ENCODE measurements at places on chromosomes 1 and 21.

DNA sequence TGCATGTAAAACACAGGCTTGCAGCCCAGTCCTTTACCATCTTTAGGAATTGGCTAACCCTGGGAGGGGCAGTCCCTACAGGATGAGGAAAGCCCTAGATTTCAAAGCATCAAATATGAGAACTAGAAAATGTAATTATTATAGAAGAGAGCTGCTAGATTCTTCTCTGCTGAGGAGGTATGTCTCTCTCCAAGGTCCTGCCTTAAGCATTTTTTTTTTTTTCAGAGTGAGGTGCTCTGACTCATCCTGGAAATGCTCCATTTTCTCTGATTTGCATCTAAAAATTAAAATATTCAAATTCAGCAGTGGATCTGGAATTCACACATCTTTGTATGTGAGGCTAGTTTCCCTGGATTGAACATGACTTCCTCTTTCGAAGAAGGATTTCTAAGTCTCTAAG lies 149.8 kb downstream of the ZNF648 start:
- DNase-seq = no peak

DNA sequence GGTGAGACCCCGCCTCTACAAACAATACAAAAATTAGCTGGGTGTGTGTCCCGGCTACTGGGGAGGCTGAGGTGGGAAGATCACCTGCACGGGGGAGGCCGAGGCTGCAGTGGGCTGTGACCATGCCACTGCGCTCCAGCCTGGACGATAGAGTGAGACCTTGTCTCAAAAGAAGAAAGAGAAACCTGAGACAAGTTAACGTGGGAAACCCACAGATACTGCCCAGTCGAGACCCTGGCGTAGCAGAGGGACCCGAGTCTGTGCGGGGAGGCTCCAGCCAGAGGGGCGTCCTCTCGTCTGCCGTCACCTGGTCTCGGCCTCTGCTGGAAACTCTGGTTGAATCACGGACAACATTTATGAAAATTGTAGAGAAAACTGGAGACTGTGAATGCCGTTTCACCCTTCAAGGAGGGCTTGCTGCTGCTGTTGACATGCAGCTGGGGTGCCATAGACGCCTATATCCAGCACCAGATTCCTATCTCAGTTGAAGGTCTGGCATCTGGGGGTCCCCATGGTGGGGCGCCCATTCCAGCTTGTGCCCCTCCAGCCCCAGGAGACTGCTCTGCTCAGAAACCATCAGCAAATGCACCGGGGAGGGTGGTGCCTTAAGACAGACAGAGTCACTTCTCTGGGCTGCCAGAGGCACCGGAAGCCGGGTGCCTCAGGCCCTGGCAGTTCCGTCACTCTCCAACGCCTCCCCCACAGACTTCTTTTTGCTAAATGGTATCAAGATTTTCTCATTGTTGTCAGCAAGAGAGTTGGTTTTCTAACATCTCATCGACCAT lies 13.6 kb upstream of the CDK11B start:
- DNase-seq = no peak

- DNase-seq = no peak
Measured at GRCh38 chr21:32549440-32549839, 35.9 kb downstream of the TCP10L start.

DNA sequence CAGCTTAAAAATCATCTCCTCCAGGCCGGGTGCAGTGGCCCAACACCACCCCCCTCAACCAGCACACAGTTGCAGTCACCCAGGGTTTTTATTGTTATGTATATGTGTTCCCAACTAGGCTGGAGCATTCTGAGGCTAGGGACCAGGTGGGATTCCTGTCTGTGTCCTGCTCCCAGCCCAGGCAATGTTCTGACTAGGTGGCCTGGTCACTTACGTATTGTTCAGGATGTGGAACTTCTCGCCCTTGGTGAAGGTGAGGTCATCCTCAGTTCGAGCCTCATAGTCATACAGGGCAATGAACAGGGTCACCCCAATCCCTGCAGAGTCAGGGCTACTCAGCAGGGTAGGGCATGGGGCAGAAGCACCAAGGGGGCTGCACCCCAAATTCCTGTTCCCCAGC lies 12.2 kb downstream of the FGR start:
- no peak for DNase-seq

DNA sequence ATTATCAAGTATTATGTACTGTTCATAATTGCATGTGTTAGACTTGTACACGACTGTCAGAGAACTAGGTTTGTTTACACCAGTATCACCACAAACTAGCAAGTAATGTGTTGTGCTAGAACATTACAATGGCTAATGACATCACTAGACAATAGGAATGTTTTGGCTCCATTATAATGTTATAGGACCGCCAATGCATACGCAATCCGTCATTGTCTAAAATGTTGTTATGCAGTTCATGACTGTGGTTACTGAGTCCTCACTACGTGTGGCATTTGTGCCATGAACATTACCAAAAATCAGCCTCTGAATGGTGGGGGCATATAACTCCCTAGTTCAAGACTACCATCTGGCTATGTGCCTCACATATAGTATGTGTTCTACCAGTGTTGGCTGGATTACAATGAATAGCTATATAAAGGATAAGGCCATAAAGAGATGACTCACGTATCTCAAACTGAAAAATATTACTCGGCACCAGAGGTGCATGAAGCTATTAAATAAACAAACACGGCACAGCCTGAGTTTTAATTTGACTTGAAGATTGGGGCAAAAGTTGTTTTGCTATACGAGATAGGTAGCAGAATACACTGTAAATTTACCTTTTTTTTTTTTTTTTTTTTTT lies 89.1 kb upstream of the COL24A1 start:
- no peak for DNase-seq

- DNase-seq = no peak
Measured at GRCh38 chr21:42063191-42063570, 7.9 kb upstream of the UMODL1 start.

DNA sequence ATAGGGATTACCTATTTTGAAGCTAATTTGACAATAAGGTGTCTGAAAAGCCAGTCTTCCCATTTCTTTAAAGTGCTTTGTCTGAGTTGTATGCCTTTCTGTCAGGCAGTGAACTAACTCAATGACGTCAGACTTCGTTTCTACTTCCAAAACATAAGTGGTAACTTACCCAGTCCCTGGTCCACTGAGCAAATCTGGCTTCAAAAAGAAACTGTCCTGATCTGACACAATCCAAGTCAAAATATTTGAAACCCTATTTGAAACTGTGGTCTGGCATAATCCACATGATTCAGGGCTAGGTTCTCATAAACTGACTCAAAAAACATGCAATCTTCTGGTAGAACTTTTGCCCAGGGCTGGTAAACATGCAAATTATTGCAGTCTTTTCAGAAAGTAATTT lies 34.0 kb downstream of the DIRAS3 start:
- no peak for DNase-seq

GRCh38 chr1:36523850-36524249 lies 41.1 kb upstream of the CSF3R start:
- DNase-seq = no peak

- no peak for DNase-seq
Measured at GRCh38 chr1:67489643-67490042, 59.4 kb upstream of the SERBP1 start.

GRCh38 chr1:113652771-113653170 lies 106.5 kb downstream of the PHTF1 start:
- DNase-seq = no peak

- no peak for DNase-seq
Measured at GRCh38 chr1:115873184-115873583, 32.3 kb upstream of the NHLH2 start.
